ENCODE measurements at places on chromosomes 1 and 21. TPM values are rescaled to one million over a fixed set of nuclear protein-coding genes. Genes with fewer than 3 reads are reported as not detected.

Gene SLC9C2
- not detected for total RNA-seq

Gene OR2L2
- under 0.01 TPM for total RNA-seq

Gene OR6K3
- not detected for total RNA-seq

Gene FAM177B
- total RNA-seq = not detected

Gene LRRC8C
- total RNA-seq = 4.1 TPM

Gene ZBTB17
- total RNA-seq = 54.3 TPM

Gene PDE9A
- 1.8 TPM for total RNA-seq

Gene BTG2
- 26.3 TPM for total RNA-seq

Gene LIPI
- not detected for total RNA-seq

Gene AQP10
- not detected for total RNA-seq

Gene LRRC39
- total RNA-seq = 0.50 TPM

Gene DNM3
- 1.8 TPM for total RNA-seq

Gene ITGB2
- not detected for total RNA-seq

Gene LAMB3
- total RNA-seq = 23.3 TPM

Gene AUNIP
- total RNA-seq = 0.33 TPM

Gene FCMR
- total RNA-seq = 0.33 TPM

Gene MCOLN3
- 2.5 TPM for total RNA-seq

Gene RBP7
- total RNA-seq = not detected

Gene LCE3D
- total RNA-seq = not detected

Gene DIRAS3
- total RNA-seq = 1.8 TPM

Gene NPR1
- 0.66 TPM for total RNA-seq

Gene KIF21B
- under 0.01 TPM for total RNA-seq
